ENCODE measurements at places on chromosomes 2 and 18.
A peak's percentile ranks its signal among the peaks of the same experiment; 100 is the strongest.

- DNase-seq, result no peak
Measured at GRCh38 chr18:9380621-9381395, 46.2 kb downstream of the TWSG1 start.

DNA sequence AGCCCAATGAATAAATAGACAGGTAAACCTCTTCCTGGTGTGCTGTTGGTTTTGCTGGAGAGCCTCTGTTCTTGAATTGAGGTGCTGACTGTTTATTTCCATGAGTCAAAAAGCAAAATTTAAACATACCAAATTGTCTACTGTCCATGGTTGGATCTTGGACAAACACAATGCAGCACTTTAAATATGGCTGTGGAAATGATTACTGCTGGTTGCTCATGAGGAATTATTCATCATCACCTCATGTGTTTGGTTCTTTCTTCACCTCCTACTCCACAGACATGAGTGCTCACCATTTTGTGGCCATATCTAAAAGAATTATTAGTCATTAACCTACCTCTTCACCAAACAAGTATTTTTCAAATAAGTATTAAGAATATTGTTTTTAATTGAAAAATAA lies 85.3 kb upstream of the GALNT5 start:
- no peak for DNase-seq

GRCh38 chr2:158305501-158305900 lies 151.1 kb downstream of the CCDC148 start:
- DNase-seq, result no peak

GRCh38 chr2:120552800-120553481 lies 182.7 kb upstream of the GLI2 start:
- no peak for DNase-seq

- no peak for DNase-seq
Measured at GRCh38 chr18:25662272-25662671, 310.3 kb upstream of the ZNF521 start.

GRCh38 chr2:162369551-162369950 lies 25.6 kb downstream of the GCA start:
- no peak for DNase-seq

- DNase-seq, result no peak
Measured at GRCh38 chr18:31447530-31448191, at the start of gene DSG3. Gene DSG3, plus strand, starts transcription at chr18:31447741. Its CDS starts 137 bp downstream, at chr18:31447878.

DNA sequence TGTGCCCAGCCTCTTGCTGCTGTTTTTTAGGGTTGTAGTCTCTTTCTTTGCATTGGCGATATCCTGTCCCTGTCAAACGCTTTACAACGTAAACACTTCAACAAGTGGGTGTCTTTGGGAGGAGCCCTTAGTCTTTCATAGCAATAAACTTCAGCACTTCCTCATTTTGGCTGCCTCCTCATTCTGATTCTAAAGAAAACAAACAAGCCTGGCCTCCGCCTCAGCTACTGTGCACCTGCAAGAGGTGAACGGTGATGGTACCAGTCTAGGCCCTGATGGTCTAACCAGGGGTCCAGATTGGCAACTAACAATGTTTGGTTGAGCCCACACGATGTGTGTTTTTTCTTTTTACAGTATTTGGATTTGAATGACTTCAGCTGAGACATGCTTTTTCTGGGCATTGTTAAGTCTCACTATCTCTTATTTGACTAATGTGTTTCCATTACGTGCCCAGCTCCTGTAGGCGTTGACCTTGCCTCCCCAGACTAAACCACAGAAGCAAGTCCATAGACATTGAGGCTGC lies 53.2 kb upstream of the CUL3 start:
- peak; percentile 25 for DNase-seq

- DNase-seq, result no peak
Measured at GRCh38 chr18:61471541-61471940, 138.3 kb downstream of the CDH20 start.

- DNase-seq, result no peak
Measured at GRCh38 chr18:33022370-33022769, 249.5 kb upstream of the KLHL14 start.

GRCh38 chr2:55636831-55637230 lies 19.4 kb upstream of the PPP4R3B start:
- no peak for DNase-seq

DNA sequence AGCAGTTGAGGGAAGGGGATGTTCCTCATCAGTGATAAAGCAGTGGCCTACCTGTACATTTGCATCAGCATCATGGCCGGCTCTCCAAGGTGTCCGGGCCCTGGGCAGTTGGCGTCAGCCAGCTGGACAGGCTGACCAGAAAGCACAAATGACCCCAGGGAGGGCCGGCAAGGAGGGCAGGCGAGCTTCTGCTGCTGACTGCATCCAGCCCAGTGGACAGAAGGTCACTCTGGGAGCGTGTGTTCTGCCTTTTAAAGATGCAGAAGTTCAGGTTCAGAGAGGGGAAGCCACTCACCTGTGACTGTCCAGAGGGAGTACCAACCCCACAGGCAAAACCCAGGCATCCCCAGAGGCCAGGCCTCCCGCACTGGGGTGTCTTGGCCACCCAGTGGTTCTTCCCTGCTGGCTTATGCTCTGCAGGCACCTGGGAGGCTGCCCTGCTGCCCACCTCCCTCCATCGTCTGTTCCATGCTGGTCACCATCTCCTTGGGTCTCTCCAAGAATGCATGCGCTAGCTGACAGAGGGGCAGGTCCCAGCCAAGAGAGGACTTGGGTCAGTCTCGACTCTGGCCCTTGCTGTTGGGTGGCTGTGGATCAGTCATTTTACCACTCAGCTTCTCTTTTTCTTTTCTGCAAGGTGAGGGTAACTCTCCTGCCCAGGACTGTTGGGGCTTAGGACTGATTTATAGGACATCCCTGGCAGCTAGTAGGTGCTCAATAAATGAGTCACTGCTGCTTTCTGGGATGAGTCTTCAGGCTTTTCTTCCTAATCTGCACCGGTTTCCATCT lies 89.9 kb downstream of the INHBB start:
- DNase-seq, result no peak

GRCh38 chr2:43889416-43889815 lies 50.6 kb downstream of the ABCG8 start:
- DNase-seq, result no peak

DNA sequence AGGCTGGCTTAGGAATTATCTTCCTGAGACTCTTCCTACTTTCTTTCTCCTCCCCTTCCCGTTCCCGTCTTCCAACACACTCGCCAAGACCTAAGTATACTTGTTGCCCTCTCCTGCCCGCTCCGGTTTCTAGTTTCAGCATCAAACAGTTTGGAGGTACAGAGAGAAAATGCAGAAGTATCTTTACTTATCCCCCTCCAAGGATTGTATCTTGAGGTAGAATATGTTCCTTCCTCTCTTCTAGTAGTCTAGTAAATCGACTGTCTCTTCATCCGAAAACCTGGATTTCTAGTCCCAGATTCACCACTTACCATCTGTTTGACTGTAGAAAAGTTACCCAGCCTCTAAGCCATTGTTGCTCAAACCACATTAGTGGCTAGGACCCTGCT lies 755 bp downstream of the EIF4E2 start:
- DNase-seq, result no peak

- no peak for DNase-seq
Measured at GRCh38 chr2:151032741-151033191, 228.9 kb downstream of the RBM43 start.

DNA sequence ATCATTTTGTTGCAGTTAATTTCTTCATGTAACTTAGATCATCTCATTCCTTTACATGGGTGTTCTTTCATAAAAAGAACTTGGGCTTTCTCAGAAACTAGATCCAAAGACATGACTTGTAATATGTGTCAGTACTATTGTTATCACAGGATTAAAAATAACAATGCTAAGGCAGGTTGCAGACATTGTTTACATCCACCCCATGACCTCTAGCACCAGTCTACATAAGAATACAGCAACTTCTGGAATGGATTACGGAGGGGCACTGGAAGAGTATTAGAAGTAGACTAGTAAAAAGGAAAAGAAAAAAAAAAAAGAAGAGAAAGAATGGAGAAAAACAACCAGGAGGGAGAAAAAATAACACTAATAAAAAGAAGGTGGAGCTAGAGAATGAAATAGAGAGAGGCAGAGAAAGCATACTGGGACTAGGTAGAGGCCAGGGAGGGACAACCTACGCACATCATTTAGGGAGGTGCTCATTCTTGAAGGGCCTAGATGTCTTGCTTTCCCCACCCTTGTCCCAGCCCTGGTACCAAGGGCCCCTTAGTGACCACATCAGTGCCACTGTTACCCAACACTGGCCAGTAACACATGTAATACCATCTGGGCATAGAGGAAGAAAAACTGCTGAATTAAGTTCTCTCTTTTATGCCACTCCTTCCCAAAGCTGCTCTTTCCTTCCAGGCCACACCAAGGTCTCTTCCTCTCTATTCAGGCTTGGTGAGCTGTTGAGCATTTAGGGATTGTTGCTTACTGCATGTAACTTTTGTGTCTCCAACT lies 70.6 kb upstream of the KLF7 start:
- no peak for DNase-seq

DNA sequence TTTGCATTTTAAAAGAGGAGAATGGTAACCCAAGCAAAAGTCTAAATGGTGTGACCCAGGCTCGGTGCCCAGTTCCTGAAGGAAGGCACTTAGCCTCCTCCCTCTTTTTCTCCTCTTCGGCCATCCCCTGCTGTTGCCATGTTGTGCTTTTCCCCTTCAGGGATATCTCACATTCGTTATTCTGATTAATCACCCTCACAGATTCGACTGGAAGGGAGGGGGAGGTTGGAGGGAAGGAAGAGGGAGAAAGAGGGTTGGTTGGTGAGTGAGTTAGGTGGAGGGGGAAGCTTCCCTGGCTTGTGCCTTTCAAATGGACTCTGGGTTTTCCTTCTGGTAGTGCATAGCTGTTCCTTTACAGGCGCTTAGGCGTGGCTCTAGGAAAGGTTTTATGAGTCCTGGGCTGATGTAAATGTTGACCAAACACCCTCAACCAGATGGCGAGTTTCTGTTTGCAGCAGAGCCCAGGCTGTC lies 39.0 kb upstream of the LYPD6B start:
- no peak for DNase-seq

DNA sequence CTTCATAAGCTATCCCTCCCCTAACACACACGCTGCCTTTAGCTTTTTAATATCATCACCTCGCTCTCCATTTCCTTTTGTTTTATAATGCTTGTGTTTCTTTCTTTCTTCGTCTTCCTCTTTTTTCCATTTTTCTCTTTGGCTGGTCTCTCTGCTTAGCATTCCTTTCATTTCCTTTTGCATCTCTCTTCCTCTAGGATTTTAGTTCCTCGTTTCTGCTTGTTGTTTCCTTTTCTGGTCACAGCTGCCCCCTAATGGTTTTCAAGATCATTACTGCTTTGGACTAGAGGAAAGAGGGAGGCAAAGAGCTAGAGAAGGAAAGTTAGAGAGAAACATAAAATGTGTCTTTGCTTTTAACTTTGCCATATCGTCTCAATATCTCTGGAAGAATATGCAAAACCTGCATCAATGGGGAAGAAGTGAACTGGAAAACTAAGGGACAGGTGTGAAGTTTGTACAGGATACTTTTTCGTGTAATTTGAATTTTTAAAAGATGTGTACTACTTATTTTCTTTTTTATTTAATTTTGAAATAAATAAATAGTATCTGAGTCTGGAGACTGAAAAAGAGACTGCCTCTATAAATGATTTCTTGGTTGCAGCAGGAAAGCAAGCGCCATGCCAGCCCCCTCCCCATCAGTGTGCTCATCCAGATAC lies 6.3 kb upstream of the NRP2 start:
- DNase-seq, result no peak

DNA sequence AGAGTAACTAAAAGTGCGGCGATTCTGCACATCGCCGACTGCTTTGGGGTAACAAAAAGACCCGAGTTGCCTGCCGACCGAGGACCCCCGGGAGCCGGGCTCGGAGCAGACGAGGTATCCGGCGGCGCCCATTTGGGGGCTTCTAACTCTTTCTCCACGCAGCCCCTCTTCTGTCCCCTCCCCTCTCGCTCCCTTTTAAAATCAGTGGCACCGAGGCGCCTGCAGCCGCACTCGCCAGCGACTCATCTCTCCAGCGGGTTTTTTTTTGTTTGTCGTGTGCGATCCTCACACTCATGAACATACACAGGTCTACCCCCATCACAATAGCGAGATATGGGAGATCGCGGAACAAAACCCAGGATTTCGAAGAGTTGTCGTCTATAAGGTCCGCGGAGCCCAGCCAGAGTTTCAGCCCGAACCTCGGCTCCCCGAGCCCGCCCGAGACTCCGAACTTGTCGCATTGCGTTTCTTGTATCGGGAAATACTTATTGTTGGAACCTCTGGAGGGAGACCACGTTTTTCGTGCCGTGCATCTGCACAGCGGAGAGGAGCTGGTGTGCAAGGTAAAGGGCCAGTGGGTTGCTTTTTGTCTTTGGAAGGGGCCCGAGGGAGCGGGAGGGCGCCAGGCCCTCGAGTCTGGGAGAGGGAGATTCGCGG lies 1.4 kb downstream of the TRIB2 start:
- DNase-seq, result peak; percentile 37

DNA sequence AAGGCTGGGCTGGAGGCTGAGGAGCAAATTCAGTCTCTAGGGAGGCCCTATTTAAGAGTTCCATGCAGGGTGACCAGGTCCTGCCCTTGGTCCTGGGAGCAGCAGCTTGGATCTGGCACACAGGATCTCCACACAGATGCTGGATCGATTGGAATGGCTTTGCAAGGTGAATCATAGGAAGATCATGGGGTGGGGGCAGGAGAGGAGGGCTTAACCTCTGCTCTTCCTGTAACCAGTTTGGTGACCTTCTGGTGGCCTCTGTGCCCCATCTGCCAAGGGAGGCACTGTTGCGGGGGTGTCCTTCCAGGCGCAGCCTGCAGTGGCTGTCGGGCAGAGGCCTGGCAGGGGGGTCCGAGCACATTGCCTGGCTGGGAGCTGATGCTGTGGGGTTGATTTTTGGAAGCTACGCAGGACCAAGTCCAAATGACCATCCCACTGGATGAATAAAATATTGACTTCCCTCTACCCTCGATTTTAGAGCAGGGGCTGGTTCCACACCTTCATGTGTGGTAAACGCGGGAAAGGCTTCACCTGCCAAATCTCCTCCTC lies 79.7 kb downstream of the EDAR start:
- DNase-seq, result no peak

DNA sequence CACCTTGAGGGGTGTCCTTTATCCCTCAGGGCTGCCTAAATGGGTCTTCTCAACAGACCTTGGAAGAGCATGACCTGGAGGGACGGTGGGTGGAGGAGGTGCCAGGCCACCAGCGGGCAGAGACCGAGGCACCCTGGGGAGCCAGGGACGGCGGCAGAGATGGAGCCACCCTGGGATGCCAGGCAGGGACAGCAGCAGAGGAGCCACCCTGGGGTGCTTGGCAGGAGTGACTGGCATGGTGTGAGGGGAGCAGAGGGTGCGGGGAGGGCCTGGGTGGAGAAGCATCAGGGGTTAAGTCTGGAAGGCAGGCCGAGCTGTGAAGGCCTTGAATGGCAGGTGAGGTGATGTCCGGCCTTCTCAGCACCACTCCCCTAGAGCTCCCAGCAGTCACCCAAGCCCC lies 56.1 kb downstream of the CIB4 start:
- DNase-seq, result no peak

GRCh38 chr2:142100970-142101369 lies 29.8 kb downstream of the LRP1B start:
- DNase-seq, result no peak

GRCh38 chr18:48780201-48780912 lies 170.4 kb downstream of the SMAD7 start:
- DNase-seq, result no peak
